ENCODE measurements at places on chromosomes 2 and 18.
A peak's percentile ranks its signal among the peaks of the same experiment; 100 is the strongest.

- no peak for DNase-seq
Measured at GRCh38 chr2:158403237-158403636, 53.3 kb downstream of the CCDC148 start.

DNA sequence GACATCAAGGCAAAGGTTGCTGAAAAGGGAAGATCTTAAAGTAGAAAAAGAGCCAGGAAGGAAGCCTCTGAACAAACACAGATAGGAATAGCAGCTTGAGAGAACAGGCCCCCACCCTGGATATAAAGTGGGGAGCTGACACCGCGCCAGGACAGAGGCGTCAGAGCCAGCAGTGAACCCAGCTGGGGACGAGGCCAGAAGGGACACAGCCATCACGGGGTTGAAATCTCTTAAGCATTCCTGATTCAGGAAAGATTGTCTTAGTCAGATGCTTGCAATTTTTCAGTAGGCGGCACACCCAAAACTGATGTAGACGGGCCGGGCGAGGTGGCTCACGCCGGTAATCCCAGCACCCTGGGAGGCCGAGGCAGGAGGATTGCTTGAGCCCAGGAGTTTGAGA, 93.8 kb upstream of the PHLPP1 start:
- DNase-seq: no peak

- DNase-seq: no peak
Measured at GRCh38 chr18:64171576-64171975, 22.7 kb upstream of the LINC00305 start.

- no peak for DNase-seq
Measured at GRCh38 chr2:241882091-241882625, 12.6 kb downstream of the RTP5 start.

DNA sequence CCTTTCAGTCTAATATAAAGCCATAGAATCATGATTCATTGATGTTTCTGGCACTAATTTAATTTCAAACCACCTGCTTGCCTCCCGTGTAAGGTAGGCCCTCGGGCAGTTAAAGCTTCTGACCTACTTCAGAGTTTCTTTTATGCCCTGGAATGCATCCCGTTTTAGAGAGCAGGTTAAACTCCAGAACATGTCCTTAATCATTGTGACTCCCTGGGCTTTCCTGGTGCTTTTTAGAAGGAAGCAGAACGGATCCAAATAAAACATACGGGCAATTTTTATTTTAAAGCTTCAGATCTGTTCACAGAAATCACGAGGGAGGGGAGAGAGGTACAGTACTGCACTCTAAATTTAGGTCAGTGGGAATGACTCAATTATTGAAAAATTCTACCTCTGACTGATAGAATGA, 134.8 kb downstream of the GCA start:
- no peak for DNase-seq

DNA sequence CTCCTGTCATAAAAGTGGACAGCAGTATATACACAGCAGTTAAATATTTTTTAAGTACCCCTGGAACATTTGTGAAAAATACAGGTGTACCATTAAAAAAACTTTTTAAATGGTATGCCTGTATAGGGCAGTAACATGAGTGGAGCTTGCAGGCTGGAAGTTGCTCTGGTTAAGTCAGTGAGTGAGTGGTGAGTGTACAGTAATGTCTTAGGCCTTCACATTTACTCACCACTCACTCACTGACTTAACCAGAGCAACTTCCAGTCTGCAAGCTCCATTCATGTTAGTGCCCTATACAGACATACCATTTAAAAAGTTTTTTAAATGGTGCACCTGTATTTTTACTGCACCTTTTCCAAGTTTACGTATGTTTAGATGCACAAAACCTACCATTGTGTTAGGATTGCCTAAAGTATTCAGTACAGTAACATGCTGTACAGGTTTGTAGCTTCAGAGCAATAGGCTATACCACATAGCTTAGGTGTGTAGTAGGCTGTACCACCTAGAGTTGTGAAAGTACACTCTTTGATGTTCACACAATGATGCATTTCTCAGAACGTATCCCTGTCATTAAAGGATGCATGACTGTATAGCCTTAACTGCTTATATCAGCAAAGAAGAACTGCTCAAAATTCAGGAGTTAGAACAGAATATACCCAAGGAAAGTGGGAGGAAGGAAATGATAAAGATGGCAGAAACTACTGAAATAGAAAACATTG, 112.6 kb downstream of the EHBP1 start:
- peak; percentile 26 for DNase-seq

All from stromal cell of bone marrow (primary cell).